ENCODE measurements at places on chromosomes 2 and 18.

- no peak for DNase-seq
These were observed 185.8 kb downstream of the ANKRD44 start for GRCh38 chr2:197124639-197125390.

DNA sequence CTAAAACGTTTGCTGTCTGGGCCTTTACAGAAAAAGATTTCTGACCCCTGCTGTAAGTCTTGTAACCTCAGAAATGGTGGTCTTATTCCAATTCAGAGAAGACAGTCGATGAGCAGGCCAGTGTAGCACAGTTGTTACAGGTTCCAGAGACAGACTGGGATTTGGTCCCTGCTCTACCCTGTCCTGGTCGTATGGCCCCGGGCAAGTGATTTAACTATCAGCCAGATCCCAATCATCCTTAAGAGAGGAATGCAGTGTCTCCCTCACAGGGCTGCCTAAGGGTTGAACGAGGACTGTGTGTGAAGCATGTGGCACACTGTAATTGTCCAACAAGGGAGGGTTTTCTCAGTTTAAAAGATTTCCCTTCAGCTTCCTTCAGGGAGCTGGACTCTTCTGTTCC, 47.2 kb downstream of the HK2 start:
- DNase-seq, result no peak

GRCh38 chr2:160227293-160227915, 27.3 kb upstream of the ITGB6 start:
- DNase-seq, result no peak

GRCh38 chr2:74843899-74844298, 10.0 kb downstream of the HK2 start:
- no peak for DNase-seq

GRCh38 chr18:56481751-56482150, 156.6 kb downstream of the TXNL1 start:
- DNase-seq, result no peak

GRCh38 chr2:134195341-134195740, 58.5 kb upstream of the MGAT5 start:
- DNase-seq, result no peak

- no peak for DNase-seq
These were observed 323.5 kb upstream of the SKOR2 start for GRCh38 chr18:47574966-47575365.

DNA sequence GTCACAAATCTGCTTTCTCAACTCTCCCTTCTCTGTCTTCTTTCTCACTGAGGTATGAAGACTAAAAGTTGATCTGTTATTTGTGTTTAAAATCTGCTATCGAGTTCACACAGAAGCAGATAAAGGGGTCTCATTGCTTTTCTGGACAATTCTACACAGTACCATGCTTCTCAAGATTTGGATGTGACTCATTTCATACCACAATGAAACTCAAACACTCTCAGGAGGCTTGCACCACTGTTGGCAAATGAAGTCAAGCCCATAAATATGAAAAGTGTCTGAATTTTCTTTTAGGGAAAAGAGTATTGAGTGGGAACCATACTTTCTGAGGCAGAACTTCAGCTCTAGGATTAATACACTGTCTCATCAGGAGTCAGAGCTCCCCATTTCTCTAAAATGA, 274.6 kb upstream of the CYRIA start:
- DNase-seq, result no peak

DNA sequence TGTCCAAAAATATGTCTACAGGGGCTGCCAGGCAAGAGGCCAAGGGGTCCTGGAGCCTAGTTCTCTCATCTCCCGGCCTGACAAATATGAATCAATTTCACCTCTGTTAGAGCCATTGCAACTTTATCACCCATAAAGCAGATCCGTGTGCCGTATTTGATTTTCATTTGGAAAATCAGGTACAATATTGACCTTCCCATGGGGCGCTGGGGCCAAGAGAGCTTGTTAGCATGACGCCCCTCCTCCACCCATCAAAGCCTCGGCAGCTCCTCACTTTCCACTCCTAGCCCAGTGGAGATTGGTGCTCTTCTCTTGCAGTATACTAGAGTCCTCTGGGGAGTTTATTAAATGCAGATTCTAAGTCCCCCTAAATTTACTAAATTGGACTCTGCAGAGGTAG, 96.8 kb downstream of the CAPN13 start:
- DNase-seq, result no peak

DNA sequence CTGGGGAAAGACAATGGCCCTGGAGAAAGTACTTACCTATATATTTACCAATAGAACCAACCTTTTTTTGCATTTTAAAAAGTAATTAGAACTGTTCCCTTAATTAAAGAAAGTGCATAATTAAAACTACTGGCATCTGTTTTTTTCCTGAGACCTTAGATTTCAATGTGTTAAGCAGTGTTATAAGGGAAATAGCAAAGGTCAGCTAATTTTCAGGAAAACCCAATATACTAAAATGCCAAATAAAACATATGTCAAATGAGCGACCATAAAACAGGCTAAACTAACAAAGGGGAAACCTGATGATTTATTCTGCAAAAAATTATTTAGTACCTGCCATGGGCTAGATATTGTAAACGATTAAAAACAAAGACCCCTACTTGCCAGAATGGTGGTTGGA, 223.9 kb upstream of the SESTD1 start:
- no peak for DNase-seq

- DNase-seq, result no peak
These were observed 89.9 kb upstream of the SLC1A4 start for GRCh38 chr2:64899081-64899865.

Data from stimulated activated CD4-positive, alpha-beta T cell treated with anti-CD3 and anti-CD28 coated beads, Interleukin-15, amount 100 ng/mL, for 1 hour (primary cell).